ENCODE measurements at places on chromosomes 7 and 10.

DNA sequence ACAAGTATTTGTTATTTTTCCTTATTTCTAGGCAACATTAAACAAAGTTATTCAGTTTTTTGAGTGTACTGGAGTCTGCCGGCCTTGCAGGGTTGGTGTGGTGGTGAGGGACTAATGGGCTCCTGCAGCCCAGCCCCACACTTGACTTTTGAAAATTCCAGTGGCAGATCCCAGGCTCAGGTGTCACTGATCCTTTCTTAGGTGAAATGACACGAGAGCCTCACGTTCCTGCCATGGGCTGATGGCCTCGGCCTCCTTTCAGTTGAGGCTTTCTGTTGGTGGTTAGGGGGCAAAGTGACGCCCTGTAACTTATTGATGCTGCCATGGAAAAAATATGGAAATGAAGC, 117.9 kb downstream of the NKX6-2 start:
- no peak for DNase-seq

DNA sequence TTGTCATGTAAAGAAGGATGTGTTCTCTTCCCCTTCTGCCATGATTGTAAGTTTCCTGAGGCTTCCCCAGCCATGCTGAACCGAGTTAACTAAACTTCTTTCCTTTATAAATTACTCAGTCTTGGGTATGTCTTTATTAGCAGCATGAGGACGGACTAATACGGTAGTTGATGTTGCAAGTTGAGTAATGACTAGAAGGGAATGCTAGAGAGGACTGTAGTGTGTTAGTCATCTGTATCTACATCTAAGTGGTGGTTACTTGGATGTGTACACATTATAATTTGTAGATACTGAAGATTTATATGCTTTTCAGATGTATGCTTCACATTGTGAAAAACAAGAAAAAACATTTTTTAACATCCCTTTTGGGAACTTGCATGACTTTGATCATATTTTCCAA, 244.6 kb downstream of the POLR1F start:
- DNase-seq: no peak

GRCh38 chr10:9885761-9886160, 1131.9 kb upstream of the CELF2 start:
- DNase-seq: no peak

DNA sequence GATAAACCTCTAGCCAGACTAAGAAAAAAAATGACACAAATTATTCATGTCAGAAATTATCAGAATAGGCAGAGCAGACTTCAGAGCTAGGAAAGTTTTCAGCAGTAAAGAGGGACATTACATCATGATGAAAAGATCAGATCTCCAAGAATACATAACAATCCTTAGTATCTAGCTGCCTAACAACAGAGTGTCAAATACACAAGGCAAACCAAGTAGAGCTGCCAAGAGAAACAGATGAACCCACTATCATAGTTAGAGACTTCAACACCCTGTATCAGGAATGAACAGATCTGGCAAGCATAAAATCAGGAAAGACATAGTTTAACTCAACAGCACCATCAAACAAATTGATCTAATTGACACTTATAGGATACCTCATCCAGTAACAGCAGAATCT, 92.3 kb downstream of the NKX6-2 start:
- no peak for DNase-seq

DNA sequence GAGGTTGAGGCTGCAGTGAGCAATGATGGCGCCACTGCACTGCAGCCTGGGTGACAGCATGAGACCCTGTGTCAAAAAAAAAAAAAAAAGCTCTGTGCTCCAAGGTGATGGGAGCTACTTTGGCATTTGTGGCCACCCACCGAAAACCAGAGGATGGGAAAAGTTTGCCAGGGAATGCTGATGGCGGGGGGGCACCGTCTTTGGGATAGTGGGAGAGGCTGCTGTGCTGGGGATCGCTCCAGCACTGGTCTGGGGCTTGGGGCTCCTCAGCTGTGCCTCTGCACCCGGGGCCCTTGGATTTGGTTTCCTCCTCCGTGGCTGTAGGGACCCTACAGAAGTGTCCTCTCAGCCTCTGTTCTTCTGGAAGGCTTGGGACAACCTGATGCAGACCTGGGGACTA, 11.7 kb upstream of the RAMP3 start:
- no peak for DNase-seq

GRCh38 chr7:158075633-158076001, 512.0 kb downstream of the PTPRN2 start:
- DNase-seq: no peak

GRCh38 chr10:17290226-17290625, 62.2 kb downstream of the VIM start:
- DNase-seq: no peak

DNA sequence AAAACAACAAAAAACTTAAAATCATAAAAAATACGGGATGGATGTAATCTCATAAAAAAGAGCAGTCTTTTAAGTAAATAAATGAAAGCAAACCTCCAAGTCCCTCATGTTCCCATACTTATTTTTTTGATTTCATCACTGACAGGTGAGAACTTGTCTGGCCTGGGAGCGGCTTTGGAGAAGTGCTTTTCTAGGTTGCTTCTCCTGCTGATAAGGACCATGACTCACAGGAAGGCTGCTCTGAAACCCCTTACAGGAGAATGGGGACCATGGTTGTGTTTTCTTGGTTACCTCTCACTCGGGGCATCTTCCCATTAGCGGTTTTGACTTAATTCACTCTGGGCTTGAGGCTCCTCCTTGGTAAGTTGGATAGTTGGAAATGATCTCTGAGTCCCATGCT, 237.4 kb downstream of the CAMK1D start:
- DNase-seq: no peak

DNA sequence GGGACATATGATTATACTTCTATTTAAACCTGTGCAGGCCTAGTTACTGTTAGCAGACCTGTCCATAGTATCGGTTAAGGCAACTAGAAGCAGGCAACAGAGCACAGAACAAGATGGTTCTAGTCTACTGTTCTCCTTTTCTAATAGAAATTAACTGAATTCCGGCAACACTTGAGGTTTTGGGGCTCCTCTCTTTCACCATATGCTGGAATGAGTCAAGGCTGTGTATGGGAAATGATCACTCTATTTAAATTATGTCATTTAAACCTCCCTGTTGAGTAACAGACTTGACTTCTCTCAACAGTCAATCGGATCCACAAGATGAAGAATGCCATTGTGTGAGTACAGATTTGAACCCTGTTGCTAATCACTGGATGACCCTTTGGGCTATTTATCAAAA, 6.2 kb upstream of the OTUD1 start:
- no peak for DNase-seq

DNA sequence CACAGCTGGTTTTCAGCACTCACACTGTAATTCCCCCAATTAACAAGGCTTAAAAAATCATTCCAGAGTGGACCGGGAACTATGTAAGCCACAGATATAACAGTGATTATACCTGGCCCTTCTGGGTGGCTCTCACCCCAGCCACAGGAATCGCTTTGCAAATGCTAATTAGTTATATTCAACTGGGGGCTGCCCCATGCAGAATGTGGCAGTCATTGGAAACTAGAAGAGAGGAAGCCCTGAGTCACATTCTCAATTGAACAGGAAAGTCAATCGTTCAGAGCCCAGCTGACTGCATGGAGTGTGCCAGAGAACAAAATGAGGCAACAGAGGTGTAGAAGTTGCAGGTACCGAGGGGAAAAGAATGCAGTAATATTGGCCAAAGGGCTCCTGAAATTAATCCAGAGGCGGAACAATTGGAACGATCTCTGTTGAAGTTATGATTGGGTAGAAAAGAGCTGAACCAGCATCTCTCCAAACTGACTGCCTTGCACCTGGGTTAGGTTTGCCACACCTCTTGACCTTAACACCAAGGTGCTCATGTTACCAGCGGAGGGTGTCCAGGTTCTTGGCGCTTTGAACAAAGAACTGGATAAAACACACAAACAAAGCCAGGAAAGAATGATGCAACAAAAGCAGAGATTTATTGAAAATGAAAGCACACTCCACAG, 909.7 kb upstream of the AUTS2 start:
- DNase-seq: no peak

GRCh38 chr10:74255214-74255613, 104.2 kb downstream of the ADK start:
- no peak for DNase-seq

DNA sequence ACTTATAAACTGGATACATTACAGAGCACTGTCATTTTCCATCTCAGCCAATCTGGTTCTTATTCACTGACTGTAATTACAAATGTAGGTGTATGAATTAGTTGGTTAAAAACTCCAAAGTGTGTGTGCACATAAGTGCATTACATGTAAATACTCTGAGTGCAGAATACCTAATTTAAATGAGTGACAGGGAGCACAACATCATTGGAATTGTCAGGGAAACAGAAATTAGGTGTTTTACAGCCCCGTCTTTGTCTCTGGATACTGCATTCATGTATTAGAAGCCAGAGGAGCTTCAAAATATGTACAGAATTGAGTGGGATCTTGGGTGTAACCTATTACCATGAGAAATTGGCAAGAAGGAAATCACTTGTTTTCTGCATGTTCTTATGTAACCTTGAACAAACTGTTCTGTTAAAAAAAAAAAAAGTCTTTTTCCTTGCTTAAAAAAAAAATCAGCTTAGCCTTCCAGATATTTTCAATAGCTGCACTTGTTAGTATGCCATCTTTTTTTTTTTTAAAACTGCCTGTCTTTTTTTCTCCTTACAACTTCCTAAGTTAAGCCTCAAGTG, 31.1 kb downstream of the CELF2 start:
- DNase-seq: no peak

GRCh38 chr10:126686268-126686667, 15.8 kb upstream of the C10orf90 start:
- DNase-seq: no peak

DNA sequence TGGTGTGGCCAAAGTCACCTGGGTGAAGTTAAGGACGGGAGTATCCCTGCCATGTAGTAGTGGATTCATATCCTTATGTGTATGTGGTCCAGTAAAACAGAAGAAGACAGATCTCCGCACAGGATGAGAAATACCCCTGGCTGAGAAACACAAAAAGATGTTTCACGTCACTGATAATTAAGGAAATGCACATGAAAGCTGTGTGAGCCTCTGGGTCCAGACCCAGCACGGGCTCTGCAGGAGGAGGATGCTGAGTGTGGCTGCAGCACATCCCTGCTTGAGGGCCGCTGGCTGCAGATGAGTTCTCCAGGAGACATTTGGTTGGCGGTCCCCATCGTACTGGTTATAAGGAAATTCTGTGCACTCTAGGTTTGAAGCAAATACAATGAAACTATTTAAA, 8.2 kb upstream of the SUN1 start:
- no peak for DNase-seq

GRCh38 chr7:123472750-123473445, 61.5 kb downstream of the IQUB start:
- no peak for DNase-seq

GRCh38 chr10:102675666-102676533, 31.6 kb downstream of the TRIM8 start:
- DNase-seq: no peak

DNA sequence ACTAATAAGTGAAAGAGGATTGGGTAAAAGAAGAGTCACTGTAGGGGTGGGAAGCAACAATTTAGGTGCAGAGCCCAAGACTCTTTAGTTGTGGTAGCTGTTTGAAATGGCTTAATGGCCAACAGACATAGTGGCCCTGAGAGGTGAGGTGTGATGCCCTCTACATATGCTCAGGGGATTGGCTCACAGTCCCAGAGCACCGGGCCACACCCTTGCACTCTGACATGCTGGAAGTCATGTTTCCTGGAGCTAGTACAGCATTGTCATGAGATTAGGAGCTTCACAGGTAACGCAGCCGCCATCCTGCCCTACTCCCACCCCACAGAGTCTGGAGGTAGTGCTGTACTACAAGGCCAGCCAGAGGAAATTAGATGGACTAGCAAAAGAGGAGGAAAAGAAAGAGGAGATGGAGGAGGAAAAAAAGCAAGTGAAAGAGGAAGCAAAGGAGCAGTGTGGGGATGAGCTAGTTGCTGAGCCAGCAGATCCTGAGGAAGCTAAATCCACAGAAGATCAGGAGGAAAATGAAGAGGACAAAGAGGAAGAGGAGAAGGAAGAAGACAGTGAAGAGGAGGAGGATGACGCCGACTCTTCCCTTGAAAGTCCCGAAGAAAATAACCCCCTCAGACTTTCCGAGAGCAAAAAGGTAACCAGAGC, 14.8 kb upstream of the FLNC start:
- no peak for DNase-seq

DNA sequence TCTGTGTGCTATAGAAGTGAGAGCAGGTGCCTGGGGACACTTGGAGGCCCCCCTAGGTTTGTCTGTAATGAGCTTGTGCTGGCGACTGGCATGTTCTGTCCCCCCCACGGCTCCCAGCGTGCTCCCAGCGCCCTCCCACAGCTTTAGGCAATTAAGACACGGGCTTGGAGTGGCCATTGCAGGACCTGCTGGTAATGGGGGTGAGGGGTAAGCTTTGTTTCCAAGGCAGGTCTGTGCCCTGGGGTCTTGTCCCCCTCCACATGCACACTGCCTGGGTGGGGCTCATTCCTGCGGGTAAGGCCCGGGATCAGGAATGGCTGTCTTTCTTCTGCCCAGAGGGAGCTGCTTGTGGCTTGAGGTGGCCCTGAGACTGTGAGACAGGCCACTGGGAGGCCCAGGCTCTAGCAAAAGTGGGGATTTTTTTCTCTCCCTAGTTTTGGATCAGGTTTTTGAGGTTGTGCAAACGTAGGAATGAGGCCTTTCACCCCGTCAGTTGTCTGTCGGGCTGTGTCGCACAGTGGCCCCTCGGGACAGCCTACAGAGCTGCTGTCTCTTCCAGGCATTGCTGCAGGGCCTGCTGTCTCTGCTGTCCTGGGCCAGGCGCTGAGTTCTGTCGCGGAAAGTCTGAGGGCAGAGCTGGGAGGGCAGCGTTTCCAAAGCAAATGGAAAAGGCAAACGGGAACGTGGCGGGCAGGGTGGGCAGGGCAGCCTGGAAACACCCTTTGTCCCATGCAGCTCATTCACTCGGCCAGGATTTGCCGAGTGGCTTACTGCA, 107.4 kb downstream of the LHPP start:
- DNase-seq: no peak

- DNase-seq: no peak
Observed at GRCh38 chr10:30645340-30645827, 15.8 kb upstream of the LYZL2 start.

DNA sequence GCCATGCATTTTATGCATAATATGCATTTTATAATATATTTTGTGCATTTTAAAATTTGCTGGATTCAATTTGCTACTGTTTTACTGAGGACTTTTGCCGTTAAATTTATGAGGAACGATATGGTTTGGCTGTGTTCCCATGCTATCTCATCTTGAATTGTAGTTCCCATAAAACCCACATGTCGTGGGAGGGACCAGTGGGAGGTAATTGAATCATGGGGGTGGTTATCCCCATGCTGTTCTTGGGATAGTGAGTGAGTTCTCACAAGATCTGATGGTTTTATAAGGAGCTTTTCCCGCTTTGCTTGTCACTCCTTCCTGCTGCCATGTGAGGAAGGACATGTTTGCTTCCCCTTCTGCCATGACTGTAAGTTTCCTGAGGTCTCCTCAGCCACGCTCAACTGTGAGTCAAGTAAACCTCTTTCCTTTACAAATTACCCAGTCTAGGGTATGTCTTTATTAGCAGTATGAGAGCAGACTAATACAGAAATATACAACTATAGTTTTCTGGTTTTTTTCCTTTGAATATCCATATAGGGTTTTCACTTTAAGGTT, 201.4 kb upstream of the SH2B2 start:
- no peak for DNase-seq
